ENCODE measurements at places on chromosomes 7 and 10. TPM values are rescaled to one million over a fixed set of nuclear protein-coding genes. Genes with fewer than 3 reads are reported as not detected.

The FAM131B gene
- 1.4 TPM for polyA plus RNA-seq

DNA sequence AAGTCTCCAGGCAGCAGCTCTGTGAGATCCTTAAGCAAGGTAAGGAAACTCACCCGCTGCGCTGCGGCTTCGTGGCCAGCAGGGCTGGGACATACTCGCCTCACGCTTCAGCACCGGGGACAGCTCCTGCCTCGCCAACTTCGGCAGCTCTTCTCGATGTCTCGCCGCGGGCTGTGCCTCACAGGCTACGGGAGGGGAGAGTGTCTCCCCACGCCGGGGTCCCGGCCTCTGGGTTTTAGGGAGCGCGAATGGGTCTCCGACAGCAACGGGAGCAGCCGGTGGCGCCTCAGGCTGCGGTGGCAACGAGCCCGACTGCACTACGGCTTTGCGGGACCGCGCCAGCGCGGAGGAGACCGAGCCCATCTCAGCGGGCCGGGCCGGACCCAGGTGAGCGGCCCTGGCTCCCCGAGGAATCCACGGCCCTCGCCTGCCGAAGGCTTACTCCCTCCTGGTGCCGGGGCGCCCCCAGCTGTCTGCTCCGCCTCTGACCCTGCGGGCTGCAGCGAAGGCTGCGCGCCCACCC, 62.4 kb downstream of the LSM5 start:
- peak; percentile 83 for DNase-seq

The OR6B1 gene
- polyA plus RNA-seq: not detected

The BTBD16 gene
- polyA plus RNA-seq: not detected

- DNase-seq: no peak
These were observed 91.0 kb downstream of the AKR1D1 start for GRCh38 chr7:138167222-138167621.

DNA sequence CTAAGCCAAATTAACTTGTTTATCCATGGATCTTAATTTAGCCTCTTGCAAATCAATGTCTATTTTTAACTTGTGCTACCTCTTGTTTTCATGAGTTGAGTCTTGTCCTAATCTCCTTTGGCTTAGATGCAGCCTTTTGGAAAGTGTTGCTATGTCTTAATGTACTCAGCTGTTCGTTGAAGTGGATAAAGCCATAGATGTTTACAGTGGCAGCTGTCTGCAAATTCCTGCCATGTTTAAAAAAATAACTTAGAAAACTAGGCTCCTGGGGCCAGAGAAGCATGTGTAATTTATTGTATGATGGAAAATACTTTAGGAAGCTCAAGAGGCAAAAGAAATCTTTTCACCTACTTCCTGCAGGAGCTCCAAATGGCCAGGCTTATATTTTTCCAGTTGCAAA, 253.1 kb upstream of the RHOBTB1 start:
- peak; percentile 79 for DNase-seq

DNA sequence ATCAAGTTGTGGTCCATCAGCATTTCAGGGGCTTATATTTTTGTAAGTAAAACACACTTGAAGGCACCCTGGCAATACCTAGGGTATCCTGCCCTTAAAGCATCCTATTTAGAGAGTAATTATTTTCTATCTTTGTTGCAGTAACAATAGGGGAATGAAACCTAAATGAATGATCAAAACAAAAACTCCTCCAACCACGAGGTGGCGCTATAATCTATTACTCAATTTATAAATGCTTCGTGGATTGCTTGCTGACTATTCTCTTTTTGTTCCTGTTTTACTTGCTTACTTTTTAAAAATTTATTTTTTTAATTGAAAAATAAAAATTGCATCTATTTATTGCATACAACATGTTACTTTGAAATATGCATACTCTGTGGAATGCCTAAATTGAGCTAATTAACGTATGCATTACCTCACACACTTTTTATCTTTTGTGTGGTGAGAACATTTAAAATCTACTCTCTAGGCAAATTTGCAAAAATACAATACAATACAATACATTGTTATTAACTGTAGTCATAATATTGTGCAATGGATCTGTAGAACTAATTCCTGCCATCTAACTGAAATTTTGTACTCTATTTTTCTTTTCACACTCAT, 147.7 kb upstream of the BMPER start:
- no peak for DNase-seq
